Stimulated activated CD4-positive, alpha-beta T cell treated with anti-CD3 and anti-CD28 coated beads, Interleukin-15, amount 100 ng/mL, for 1 hour (primary cell): ENCODE measurements at places on chromosomes 1 and 21.

GRCh38 chr1:247841796-247842195 lies at the start of gene OR11L1:
Gene OR11L1, minus strand, starts transcription at chr1:247841896. Its CDS starts 0 bp downstream, at chr1:247841896.
- no peak for DNase-seq

DNA sequence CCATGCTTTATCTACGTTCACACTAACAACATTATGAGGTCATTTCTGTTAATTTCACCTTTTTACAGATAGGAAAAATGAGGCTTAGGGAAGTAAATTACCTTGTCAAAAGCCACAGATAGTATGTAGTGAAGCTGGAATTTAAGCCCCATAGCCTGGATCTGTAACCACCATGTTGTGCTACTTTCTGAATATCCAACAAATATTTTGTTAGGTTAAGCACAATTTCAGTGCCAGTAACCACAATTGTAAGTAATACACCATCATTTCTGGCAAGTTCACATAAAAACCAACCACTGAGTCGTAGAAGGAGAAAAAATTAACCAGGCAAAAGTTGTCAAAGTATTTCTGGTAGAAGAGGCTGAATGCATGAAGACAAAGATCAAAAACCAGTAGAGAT lies 593.1 kb upstream of the CAMK1G start:
- no peak for DNase-seq

GRCh38 chr1:150778409-150778808 lies 12.8 kb upstream of the CTSS start:
- DNase-seq, result no peak

DNA sequence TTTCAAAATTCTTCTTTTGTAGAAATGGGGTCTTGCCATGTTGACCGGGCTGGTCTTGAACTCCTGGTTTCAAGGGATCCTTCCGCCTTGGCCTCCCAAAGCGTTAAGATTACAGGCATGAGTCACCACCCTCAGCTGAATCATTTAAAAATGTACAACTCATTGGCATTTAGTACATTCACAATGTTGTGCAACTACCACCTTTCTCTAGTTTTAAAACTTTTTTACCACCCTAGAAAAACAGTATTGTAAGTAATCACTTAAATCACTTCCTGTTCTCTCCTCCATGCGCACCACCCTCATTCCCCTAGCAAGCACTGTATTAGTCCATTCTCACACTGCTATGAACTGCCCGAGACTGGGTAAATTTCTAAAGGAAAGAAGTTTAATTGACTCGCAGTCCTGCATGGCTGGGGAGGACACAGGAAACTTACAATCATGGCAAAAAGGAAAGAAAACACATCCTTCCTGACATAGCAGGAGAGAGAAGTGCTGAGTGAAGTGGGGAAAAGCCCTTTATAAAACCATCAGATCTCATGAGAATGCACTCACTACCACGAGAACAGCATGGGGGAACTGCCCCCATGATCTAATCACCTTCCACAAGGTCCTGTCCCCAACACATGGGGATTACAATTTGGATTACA lies 14.4 kb upstream of the THEM5 start:
- no peak for DNase-seq

DNA sequence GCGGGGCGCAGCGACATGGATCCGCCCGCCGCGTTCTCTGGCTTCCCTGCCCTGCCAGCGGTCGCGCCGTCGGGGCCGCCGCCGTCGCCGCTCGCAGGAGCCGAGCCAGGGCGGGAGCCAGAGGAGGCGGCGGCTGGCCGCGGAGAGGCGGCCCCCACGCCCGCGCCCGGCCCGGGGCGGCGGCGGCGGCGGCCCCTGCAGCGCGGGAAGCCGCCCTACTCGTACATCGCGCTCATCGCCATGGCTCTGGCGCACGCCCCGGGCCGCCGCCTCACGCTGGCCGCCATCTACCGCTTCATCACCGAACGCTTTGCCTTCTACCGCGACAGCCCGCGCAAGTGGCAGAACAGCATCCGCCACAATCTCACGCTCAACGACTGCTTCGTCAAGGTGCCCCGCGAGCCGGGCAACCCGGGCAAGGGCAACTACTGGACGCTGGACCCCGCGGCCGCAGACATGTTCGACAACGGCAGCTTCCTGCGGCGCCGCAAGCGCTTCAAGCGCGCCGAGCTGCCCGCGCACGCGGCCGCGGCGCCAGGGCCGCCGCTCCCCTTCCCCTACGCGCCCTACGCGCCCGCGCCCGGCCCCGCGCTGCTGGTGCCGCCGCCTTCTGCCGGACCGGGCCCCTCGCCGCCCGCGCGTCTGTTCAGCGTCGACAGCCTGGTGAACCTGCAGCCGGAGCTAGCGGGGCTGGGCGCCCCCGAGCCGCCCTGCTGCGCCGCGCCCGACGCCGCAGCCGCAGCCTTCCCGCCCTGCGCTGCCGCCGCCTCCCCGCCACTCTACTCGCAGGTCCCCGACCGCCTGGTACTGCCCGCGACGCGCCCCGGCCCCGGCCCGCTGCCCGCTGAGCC lies 459 bp downstream of the FOXE3 start:
- DNase-seq, result no peak

- no peak for DNase-seq
These were observed 7.3 kb downstream of the GLMN start for GRCh38 chr1:92291372-92291999.

DNA sequence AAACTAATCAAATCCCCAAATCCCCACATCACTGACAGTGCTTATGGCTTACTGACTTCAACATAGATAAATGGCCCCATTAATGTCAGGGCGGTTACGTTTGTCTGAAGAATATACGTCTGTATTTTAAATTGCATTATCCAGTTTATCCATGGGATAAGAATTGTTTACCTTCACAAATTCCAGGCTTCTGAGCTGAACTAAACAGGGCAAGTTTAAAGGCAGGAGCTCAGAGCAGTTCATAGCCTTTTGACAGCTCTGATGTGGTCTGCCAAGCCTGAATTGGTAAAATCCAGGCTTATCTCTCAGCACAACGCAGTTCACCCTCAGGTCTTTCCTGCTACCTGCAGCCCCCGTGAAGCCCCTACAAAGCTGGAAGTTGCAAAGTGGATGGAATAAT lies 79.5 kb upstream of the GREM2 start:
- no peak for DNase-seq

GRCh38 chr21:37095821-37096220 lies 22.8 kb downstream of the TTC3 start:
- no peak for DNase-seq

GRCh38 chr1:242827538-242827937 lies 303.0 kb upstream of the PLD5 start:
- no peak for DNase-seq

DNA sequence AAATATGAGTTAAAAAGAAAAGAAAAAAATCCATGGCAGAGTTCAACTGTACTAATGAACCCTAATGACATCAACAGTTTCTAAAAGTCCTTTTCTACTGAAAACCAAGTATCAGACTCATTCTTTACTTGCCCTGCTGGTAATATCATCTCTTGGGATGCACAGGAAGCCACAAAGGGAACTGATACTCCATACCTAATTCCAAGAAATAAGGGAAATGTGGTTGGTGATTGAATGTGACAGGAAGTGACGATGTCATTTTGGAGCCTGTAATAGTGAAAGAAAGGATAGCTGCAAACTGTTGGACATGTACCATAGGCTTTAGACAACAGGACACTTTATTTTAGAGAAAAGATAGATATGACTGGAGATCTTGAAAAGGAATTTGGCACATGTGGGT lies 98.7 kb upstream of the VAV3 start:
- no peak for DNase-seq

- DNase-seq, result no peak
These were observed 115.9 kb downstream of the FGGY start for GRCh38 chr1:59412718-59413326.

- no peak for DNase-seq
These were observed 111.3 kb downstream of the HIVEP3 start for GRCh38 chr1:41807390-41807789.

- DNase-seq, result no peak
These were observed 7.2 kb downstream of the CNST start for GRCh38 chr1:246573491-246573890.

- DNase-seq, result no peak
These were observed 33.4 kb upstream of the TLR5 start for GRCh38 chr1:223176437-223176836.

- DNase-seq, result no peak
These were observed 10.9 kb upstream of the METTL25B start for GRCh38 chr1:156717351-156717750.

DNA sequence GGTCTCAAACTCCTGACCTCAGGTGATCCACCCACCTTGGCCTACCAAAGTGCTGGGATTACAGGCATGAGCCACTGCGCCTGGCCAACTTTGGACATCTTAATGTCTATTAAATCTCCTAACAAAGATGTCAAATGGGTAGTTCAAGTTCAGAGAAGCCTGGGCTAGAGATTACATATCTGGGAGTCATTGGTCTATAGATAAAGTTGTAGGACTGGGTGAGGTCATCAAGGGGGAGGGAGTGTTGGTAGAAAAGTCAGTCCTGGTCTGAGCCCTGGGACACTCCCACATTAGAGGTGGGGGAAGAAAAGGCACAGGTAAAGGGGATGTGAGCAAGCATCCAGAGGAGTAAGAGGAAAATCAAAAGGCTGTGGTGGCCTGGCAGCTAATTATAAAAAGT lies 6.6 kb downstream of the UBIAD1 start:
- no peak for DNase-seq

- no peak for DNase-seq
These were observed 1.1 kb downstream of the COL18A1 start for GRCh38 chr21:45405819-45406762.

DNA sequence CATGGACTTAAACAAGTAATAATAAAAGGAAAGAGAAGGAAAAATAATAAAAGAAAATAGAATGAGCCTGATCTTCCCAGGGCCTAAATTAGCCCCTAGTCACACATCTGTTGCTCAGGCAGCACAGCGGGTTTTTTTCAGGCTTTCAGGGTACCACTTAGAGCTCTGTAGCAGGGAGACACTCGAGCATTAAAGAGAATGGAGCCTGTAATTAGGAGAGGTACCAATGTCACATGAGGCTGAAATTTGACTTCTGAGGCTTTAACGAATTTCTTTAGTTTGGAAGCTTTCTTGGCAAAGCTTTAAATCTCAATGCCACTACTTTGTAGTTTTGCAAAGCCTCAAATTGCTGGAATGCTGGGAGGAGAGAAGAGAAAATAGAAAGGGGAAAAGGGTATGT lies 116.3 kb downstream of the AK5 start:
- DNase-seq, result no peak

GRCh38 chr1:61395146-61395800 lies 312.9 kb downstream of the NFIA start:
- DNase-seq, result no peak

GRCh38 chr21:14384453-14384852 lies 1.5 kb upstream of the HSPA13 start:
- no peak for DNase-seq

DNA sequence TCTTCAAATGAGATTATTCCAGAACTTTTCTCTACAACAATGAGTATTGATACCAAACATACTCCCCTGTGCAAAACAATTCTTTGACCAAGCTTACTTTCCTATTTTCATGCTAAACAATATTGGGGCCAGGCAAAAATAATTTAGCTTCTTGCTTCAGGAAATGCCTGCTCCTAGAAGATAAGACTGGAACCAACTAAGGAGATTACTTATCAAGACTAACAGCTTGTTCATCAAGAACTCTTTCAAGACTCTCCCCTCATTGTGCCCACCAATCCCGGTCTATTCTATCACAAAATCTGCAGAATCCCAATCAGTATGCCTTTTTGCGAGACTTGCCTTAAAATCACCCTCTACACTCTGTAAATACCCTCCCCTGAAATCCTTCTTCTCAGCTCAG lies 536.6 kb downstream of the RWDD3 start:
- no peak for DNase-seq

DNA sequence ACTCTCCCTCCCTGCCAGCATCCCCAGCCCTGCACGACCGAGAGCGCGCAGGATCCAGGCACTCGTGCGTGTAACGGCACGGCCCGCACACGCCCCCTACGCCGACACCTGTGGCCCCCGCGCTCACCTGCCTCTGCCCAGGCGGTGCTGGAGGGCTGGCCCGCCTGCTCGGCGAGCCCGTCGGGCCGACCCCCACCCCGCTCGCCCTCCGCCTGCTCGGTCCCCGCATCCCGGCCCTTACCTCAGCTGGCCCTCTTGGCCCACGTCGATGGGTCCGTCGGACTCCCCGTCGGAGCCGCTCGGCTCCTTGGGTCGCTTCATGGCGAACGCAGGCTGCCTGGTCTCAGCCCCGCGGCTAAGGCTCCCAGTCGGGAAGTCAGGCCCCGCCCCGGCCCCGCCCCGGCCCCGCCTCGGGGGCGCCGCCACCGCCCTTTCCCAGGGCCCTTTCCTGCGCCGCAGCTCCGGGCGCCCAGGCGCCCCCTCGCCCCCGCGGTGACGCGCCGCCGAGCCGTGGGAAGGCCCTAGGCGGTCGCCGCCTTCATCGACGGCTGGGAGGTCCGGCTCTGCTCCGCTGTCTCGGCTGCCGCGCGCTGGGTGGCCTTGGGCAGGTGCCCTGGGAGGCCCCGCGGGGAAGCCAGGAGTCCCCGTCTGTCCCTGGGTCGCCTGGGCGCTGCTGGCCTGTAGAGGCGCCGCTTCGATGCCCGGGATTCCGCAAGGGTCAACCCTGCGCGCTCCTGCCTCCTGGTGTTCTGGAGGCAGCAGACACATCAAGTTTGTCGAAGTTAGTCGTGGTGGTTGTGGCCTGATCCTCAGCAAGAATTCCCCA lies at the start of gene HEYL:
Gene HEYL, minus strand, starts transcription at position 339 of the 826 bp plus-strand sequence. Its CDS starts 18 bp downstream, at position 321.
- DNase-seq, result peak; percentile 36

GRCh38 chr1:77412069-77412819 lies 130.4 kb downstream of the AK5 start:
- DNase-seq, result no peak

GRCh38 chr1:18529714-18530113 lies 49.0 kb downstream of the KLHDC7A start:
- DNase-seq, result no peak

DNA sequence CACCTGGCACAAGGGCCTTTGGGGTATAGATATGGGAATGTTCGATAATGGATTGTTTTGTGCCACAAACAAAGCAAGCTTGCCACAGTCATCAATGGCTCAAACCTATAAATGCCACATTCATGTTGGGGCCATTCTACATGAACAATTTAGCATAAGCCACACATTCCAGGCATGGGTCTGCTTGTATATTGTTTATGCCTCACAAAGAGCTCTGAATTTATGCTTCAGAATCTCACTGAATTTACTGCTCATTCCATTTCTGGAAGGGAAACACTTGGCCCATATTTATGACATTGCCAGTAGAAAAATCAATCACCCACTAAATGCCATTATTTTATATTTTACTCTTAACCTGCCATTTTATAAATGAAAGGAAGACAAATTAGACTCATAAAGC lies 6.4 kb downstream of the PCP4 start:
- DNase-seq, result no peak

- DNase-seq, result no peak
These were observed 7.1 kb upstream of the TPM3 start for GRCh38 chr1:154198756-154199562.
